H54 (cell line): ENCODE measurements at places on chromosomes 1 and 21.

- DNase-seq, result no peak
Measured at GRCh38 chr1:206102292-206102936, 14.8 kb downstream of the AVPR1B start.

DNA sequence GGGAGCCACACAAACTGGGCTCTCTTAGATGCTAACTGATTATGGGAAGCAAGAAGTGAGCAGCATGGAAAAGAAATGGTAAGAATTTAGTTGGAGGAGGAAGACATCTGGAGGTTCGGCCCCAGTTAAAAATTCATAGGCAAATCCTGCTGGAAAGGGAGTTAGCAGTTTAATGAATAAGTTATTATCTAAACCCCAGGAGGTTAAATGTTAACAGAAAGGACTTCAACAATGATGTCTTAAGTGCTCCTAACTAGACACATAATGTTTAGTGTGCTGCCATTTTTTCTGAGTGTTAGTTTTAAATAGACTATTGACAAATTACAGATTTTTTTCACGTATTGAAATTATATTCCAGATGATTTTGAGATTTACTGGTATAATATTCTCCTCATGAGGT is 1265.3 kb upstream of the ADGRL2 start:
- no peak for DNase-seq

- DNase-seq, result no peak
Measured at GRCh38 chr1:182978151-182978853, 25.3 kb upstream of the SHCBP1L start.

DNA sequence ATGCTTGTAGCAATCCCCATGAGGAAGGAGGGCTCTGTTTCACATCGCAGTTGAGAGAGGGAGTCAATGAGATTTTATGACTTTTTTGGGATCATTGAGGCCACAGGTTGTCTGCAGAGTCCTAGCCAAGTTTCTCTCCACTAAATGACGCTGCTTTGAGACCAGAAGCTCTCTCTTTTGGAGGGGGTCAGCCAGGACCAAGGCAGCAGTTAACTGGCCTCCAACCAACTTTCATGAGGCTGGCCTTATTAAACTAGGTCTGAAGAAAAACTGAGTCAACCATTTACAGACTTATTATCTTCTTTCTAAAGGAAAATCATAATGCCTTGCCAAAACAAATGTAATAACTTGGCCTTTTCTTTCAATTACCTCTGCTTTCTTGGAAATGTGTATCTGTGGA is 8.6 kb downstream of the WLS start:
- DNase-seq, result no peak

GRCh38 chr1:192002063-192002462 is 156.2 kb upstream of the RGS18 start:
- DNase-seq, result no peak

GRCh38 chr1:15409388-15410222 is at the start of gene EFHD2:
EFHD2 (plus strand) TSS chr1:15409888; CDS start chr1:15409972, 84 bp downstream.
- peak; percentile 61 for DNase-seq

- DNase-seq, result no peak
Measured at GRCh38 chr1:153357076-153357852, 390 bp upstream of the S100A9 start.

- DNase-seq, result no peak
Measured at GRCh38 chr1:150420560-150421265, 56.8 kb downstream of the RPRD2 start.

GRCh38 chr1:166638137-166638536 is 201.1 kb upstream of the POGK start:
- no peak for DNase-seq

GRCh38 chr1:111981871-111982270 is 7.6 kb downstream of the KCND3 start:
- DNase-seq, result no peak

- DNase-seq, result no peak
Measured at GRCh38 chr1:94926126-94926914, 590 bp downstream of the CNN3 start.
